Esophagus muscularis mucosa (tissue), 4 donors: ENCODE measurements at places on chromosomes 12 and 14. TPM values are rescaled to one million over a fixed set of nuclear protein-coding genes. Genes with fewer than 3 reads are reported as not detected.

- no peaks in the 10 kb centered on the region for H3K27me3 ChIP-seq
- no peaks in the 10 kb centered on the region for H3K36me3 ChIP-seq
- H3K4me1 ChIP-seq: peaks cover 14% of the 10 kb centered on the region
- peak overlapping the region; percentile 63 for H3K27ac ChIP-seq
These were observed 11.6 kb upstream of the KRT82 start for GRCh38 chr12:52417740-52418139.

DNA sequence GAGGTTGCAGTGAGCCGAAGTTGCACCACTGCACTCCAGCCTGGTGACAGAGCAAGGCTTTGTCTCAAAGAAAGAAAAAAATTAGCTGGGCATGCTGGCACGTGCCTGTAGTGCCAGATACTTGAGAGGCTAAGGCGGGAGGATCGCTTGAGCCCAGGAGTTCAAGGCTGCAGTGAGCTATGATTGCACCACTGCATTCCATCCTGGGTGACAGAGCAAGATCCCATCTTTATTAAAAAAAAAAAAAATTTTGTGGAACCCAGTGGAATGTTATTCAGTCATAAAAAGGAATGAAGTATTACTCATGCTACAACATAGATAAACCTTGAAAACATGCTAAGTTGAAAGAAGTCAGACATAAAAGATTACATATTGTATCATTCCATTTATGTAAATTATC lies 8.3 kb upstream of the ERBB3 start:
- no peaks in the 10 kb centered on the region for H3K4me1 ChIP-seq
- no peak overlapping the region for H3K27ac ChIP-seq
- DNase-seq: no peak
- no peaks in the 10 kb centered on the region for H3K27me3 ChIP-seq
- no peak overlapping the region for H3K4me3 ChIP-seq

GRCh38 chr14:82412545-82412944 lies 878.9 kb upstream of the SEL1L start:
- no peaks in the 10 kb centered on the region for H3K36me3 ChIP-seq
- DNase-seq: no peak
- no peak overlapping the region for H3K27ac ChIP-seq
- H3K4me3 ChIP-seq: no peak overlapping the region
- no peaks in the 10 kb centered on the region for H3K27me3 ChIP-seq

KRT77 gene
- not detected for total RNA-seq
